ENCODE measurements at places on chromosomes 16 and 17. TPM values are rescaled to one million over a fixed set of nuclear protein-coding genes. Genes with fewer than 3 reads are reported as not detected.

DNA sequence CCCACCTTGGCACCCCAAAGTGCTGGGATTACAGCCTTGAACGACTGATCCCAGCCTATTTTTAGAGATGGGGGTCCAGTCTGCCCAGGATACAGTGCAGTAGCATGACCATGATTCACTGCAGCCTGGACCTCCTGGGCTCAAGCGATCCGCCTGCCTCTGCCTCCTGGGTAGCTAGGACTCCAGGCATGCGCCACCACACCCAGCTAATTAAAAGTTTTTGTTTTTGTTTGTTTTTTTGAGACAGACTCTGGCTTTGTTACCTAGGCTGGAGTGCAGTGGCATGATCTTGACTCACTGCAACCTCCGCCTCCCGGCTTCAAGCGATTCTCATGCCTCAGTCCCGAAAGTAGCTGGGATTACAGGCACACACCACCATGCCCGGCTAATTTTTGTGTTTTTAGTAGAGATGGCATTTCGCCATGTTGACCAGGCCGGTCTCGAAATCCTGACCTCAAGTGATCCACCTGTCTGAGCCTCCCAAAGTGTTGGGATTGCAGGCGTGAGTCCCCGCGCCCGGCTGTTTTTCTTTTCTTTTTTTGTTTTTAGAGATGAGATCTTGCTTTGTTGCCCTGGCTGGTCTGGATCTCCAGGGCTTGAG lies 2.3 kb upstream of the PAFAH1B1 start:
- no peak for DNase-seq

- DNase-seq = no peak
These were observed 10.0 kb downstream of the ADGRG1 start for GRCh38 chr16:57638381-57638780.

Gene PCGF2
- 10.4 TPM for total RNA-seq

Gene DLG4
- 3.7 TPM for total RNA-seq

DNA sequence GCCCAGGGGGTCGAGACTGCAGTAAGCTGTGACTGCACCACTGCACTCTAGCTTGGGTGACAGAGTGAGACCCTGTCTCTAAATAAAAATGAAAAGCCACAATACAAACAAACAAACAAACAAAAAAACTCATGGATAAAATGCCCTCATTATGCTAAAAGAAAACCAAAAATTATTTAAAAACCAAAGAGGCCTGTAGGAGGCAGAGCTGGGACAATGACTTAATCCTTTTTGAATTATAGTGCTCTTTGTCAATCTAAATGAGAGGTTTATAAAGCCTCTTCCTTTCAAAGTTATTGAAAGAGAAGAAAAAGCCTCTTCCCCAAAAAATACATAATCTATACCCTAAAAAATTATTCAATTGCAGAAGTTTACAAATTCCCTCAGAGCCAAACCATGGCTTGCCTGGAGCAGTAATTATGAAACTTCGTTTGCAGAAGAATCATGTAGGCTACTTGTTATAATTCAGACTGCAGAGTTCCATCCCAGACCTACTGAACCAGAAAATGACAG lies 18.5 kb downstream of the CRLF3 start:
- no peak for DNase-seq

Gene SLC47A1
- total RNA-seq = 25.6 TPM

GRCh38 chr16:29674188-29674587 lies 4.8 kb upstream of the QPRT start:
- DNase-seq = no peak

- no peak for DNase-seq
These were observed 5.3 kb upstream of the WSCD1 start for GRCh38 chr17:6064868-6065267.

DNA sequence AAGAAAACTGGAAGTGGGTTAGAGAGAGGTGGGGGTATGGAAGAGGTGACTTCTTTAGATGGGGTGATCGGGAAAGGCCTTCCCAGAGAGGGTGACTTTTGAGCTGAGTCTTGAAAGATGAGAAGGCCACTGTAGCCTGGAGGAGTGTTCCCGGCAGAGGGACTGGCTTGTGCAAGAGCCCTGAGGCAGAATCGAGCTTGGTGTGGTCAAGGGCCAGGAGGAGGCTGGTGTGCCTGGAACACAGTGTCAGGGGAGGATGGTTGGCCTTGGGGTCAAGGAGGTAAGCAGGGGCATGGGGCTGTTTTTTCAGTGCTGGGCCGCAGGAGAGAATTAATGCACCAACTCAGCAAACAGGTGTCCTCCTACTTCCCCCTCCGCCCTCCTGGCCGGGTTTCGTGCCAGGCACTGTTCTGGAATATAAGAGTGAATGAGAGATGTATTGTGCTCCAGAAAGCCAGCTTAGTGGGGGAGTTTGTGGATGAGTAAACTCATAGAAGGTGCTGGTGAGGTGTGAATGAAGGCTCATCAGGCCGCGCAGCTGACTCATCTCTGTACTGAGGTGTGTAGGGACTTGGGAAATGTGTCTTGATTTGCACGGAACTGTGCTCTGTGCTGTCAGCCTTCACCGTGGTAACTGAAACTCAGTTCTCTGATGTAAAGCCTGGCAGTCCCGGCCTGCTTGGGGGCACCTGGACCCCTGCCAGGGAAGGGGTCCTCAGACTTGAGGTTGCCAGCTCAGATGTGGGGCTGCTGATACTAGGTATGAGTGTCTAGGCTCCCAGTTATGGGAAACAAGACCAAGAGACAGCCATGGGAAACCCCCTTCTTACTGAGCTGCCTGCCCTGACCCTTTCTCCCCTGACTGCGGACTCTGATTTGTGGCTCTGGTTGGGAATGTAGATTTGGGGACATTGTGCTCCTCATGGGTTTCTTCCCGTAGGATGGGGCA lies 15.3 kb downstream of the KSR1 start:
- no peak for DNase-seq

Gene ST6GALNAC1
- not detected for total RNA-seq

GRCh38 chr16:89012622-89012995 lies 35.6 kb upstream of the CBFA2T3 start:
- DNase-seq = no peak

GRCh38 chr16:9854675-9855074 lies 327.6 kb downstream of the GRIN2A start:
- no peak for DNase-seq

- peak; percentile 38 for DNase-seq
These were observed 20.9 kb downstream of the TNS4 start for GRCh38 chr17:40480501-40481003.

GRCh38 chr17:28878981-28879380 lies 18.6 kb downstream of the FLOT2 start:
- DNase-seq = peak; percentile 46

DNA sequence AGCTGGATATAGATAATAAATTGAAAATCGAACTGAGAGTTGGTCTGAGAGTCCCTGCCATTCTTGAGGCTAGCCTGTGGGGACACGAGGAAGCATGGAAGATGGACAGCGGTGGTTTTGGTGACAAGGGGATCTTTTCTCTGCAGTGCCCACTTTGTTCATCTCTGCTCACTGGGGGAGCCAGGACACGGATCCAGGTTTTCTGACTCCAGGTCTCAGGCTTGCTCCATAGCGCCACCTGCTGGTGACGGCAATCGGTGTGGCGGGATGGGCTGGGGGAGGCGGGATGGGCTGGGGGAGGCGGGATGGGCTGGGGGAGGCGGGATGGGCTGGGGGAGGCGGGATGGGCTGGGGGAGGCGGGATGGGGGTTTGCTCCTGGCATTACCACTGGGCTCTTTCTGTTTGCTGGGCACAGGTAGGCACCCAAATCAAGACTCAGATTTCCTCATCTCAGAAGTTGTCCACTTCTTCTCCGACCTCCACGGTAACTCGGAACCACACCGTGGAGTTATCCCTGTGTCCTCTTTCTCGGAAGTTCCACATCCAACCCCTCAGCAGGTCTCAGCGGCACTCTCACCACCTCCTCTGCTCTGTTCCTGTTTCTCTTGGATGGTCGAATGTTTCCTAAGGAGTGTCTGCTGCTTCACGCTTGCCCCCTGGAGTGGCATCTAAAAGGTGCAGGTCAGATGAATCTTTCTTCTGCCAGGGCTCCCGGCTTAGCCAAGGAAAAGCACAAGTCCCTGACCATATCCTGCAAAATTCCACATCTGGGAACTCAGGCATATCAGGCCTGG lies 142.4 kb downstream of the CYLD start:
- DNase-seq = peak; percentile 5

Gene SLC5A11
- not detected for total RNA-seq

Gene RHBDL3
- total RNA-seq = 0.25 TPM

Gene TMEM98
- total RNA-seq = 8.8 TPM

DNA sequence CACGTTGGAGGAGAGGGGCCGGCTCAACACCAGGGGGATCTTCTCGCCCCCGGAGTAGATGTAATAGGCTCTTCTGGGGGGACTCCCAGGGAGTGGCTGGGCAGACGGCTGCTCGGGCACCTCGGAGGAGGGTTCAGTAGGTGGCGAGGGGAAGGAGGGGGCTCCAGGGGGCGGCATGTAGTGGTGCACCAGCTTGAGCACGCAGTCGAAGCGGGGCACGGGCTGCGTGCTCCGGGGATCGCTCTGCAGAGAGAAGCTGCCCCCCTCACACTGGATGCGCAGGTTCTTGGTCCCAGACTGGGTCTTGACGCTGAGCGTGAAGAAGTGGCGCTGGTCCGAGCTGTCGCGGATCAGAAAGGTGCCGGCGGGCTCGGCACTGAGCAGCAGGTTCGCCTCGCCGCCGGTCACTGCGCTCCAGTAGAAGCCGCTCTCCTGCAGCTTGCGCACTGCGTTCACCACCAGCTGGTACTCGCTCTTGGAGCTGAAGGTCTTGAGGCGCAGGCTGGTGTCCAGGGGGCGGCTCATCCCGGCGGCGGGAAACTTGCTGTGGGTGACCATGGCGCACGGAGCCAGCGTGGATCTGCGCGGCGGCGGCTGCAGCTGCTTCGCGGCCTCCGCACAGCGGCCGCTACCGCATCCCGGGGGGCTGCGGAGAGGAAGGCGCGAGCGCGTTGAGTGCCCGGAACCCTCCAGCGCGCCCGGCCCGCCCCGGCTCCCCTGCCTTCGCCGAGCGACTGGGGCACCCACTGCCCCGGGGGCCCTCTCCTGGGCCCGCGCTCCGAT lies 1.1 kb downstream of the SOCS3 start:
- DNase-seq = no peak

DNA sequence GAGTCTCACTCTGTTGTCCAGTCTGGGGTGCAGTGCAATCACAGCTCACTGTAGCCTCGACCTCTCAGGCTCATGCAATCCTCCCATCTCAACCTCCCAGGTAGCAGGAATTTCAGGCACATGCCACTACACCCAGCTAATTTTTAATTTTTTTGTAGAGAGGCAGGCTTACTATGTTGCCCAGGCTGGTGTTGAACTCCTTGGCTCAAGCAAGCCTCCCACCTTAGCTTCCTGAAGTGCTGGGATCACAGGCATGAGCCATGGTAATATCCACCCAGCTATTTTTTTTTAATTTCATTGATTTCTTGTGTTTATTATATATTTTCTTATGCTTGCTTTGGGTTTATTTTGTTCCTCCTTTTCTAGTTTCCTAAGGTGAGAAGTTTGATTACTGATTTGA lies 33.9 kb upstream of the NACA2 start:
- no peak for DNase-seq

Gene DOC2A
- total RNA-seq = 1.1 TPM

Data from NCI-H460 (cell line).